Breast epithelium (tissue), 4 donors: ENCODE measurements at places on chromosomes 16 and 17. TPM values are rescaled to one million over a fixed set of nuclear protein-coding genes. Genes with fewer than 3 reads are reported as not detected.

The CLUH gene
- total RNA-seq, result 77.7 TPM

The MMP15 gene
- total RNA-seq, result 4.6 TPM

The SULT1A4 gene
- 15.4 TPM for total RNA-seq

The CCL5 gene
- total RNA-seq, result 3.5 TPM

The USP32 gene
- total RNA-seq, result 66.2 TPM

The PYCARD gene
- total RNA-seq, result 35.7 TPM

The PDE6G gene
- 1.9 TPM for total RNA-seq

The ALDH3A1 gene
- 5.6 TPM for total RNA-seq

The LGALS3BP gene
- total RNA-seq, result 192 TPM

The FTSJ3 gene
- 59.1 TPM for total RNA-seq

The PLEKHG4 gene
- total RNA-seq, result 26.2 TPM

- peak overlapping the region; percentile 25 for H3K27ac ChIP-seq
- H3K4me3 ChIP-seq, result no peak overlapping the region
Measured at GRCh38 chr16:61820398-61820797, 215.8 kb downstream of the CDH8 start.

- H3K4me1 ChIP-seq, result no peaks in the 10 kb centered on the region
- no peaks in the 10 kb centered on the region for H3K36me3 ChIP-seq
- H3K27ac ChIP-seq, result no peak overlapping the region
Measured at GRCh38 chr16:59604354-59604753, 870.2 kb upstream of the GOT2 start.

- no peak overlapping the region for H3K27ac ChIP-seq
- no peak for DNase-seq
- no peaks in the 10 kb centered on the region for H3K4me1 ChIP-seq
Measured at GRCh38 chr16:16143038-16143763, 80.1 kb downstream of the ABCC6 start.

DNA sequence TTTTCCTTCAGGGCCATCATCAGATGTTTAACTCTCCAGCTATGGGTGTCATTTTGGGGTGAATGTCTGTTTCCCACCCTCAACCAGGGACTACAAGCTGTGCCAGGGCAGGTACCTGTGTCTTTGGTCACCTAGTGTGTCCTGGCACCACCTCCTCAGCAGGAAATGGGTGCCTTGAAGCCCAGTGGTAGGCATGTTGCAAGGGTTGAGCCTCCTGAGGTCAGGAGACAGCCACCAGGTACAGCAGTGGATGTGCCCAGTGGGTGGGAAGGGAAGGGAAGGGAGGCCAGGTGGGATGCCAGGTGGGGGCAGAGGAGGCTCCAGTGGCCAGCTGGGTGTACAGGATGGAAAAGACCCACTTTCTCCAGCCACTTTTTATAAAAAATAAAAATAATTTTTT, 25.5 kb upstream of the ADORA2B start:
- DNase-seq, result no peak
- no peaks in the 10 kb centered on the region for H3K36me3 ChIP-seq
- H3K4me1 ChIP-seq, result no peaks in the 10 kb centered on the region
- no peak overlapping the region for H3K27ac ChIP-seq
- no peak overlapping the region for H3K4me3 ChIP-seq
- peaks cover 5% of the 10 kb centered on the region for H3K27me3 ChIP-seq

DNA sequence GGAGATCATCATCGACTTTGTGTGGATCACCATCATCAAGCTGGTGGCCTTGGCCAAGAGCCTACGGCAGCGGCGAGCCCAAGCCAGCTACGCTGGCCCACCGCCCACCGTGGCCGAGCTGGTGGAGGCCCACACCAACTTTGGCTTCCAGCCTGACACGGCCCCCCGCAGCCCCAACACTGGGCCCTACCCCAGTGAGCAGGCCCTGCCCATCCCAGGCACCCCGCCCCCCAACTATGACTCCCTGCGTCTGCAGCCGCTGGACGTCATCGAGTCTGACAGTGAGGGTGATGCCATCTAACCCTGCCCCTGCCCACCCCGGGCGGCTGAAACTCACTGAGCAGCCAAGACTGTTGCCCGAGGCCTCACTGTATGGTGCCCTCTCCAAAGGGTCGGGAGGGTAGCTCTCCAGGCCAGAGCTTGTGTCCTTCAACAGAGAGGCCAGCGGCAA, 72.5 kb downstream of the COG7 start:
- no peak overlapping the region for H3K4me3 ChIP-seq
- H3K36me3 ChIP-seq, result no peaks in the 10 kb centered on the region
- H3K4me1 ChIP-seq, result no peaks in the 10 kb centered on the region
- no peak for DNase-seq

- peaks cover 3% of the 10 kb centered on the region for H3K27me3 ChIP-seq
- no peak for DNase-seq
- no peak overlapping the region for H3K4me3 ChIP-seq
- no peaks in the 10 kb centered on the region for H3K36me3 ChIP-seq
Measured at GRCh38 chr17:6430769-6431168, 4.2 kb downstream of the AIPL1 start.

- no peaks in the 10 kb centered on the region for H3K36me3 ChIP-seq
- peak overlapping the region; percentile 72 for H3K27ac ChIP-seq
- peak overlapping the region; percentile 27 for H3K4me3 ChIP-seq
- no peak for DNase-seq
Measured at GRCh38 chr17:50469208-50469605, 527 bp upstream of the CHAD start.

DNA sequence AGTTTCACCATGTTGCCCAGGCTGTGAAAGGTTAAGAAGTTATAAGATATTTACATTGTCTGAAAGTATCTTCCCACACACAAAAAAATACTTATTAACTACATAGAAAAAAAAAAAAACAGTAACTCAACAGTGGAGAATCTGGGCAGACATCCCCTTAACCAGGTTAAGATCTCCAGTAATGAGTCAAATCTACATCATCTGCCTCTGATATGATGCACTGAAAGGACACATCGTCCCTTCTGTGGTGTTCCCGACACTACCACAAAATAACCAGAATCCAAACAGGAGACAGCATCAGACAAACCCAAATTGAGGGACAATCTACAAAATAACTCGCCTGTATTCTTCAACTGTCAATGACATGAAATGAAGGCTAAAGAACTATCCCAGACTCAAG, 40.0 kb downstream of the CMTM4 start:
- no peaks in the 10 kb centered on the region for H3K27me3 ChIP-seq
- DNase-seq, result no peak
- no peak overlapping the region for H3K4me3 ChIP-seq
- no peak overlapping the region for H3K27ac ChIP-seq
- no peaks in the 10 kb centered on the region for H3K36me3 ChIP-seq

GRCh38 chr16:72884573-72884972, 163.4 kb downstream of the ZFHX3 start:
- no peak for DNase-seq
- no peak overlapping the region for H3K4me3 ChIP-seq
- H3K36me3 ChIP-seq, result no peaks in the 10 kb centered on the region
- no peaks in the 10 kb centered on the region for H3K4me1 ChIP-seq

GRCh38 chr17:75727391-75727790, 6.1 kb downstream of the ITGB4 start:
- H3K4me3 ChIP-seq, result no peak overlapping the region
- H3K36me3 ChIP-seq, result no peaks in the 10 kb centered on the region

GRCh38 chr16:85347213-85347591, 234.9 kb upstream of the CIBAR2 start:
- H3K27ac ChIP-seq, result no peak overlapping the region
- H3K4me1 ChIP-seq, result peaks cover 17% of the 10 kb centered on the region
- H3K27me3 ChIP-seq, result no peaks in the 10 kb centered on the region
- H3K4me3 ChIP-seq, result no peak overlapping the region

- H3K4me1 ChIP-seq, result no peaks in the 10 kb centered on the region
- no peak for DNase-seq
- no peak overlapping the region for H3K27ac ChIP-seq
- H3K36me3 ChIP-seq, result no peaks in the 10 kb centered on the region
- no peaks in the 10 kb centered on the region for H3K27me3 ChIP-seq
Measured at GRCh38 chr16:10517868-10518267, 62.5 kb downstream of the EMP2 start.

DNA sequence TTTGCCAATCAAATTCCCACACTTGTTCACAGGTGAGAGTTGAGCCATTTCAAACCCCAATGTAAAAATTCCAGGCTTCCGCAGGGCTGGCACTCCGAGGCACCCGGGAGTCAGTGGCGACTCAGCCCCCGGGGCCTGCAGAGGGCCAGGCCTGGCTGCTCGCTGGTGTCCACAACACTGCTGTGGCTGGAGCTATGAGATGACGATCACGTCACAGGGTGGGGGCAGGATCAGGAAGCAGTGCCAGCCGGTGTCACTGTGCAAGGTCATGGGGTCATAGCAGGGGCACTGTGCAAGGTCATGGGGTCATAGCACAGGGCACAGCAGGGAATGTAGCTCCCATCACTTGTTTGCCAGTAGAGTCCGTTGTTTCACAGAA, 7.8 kb downstream of the VPS4A start:
- no peak for DNase-seq
- no peaks in the 10 kb centered on the region for H3K4me1 ChIP-seq
- H3K4me3 ChIP-seq, result no peak overlapping the region
- no peak overlapping the region for H3K27ac ChIP-seq
- H3K36me3 ChIP-seq, result peaks cover 28% of the 10 kb centered on the region

- no peak overlapping the region for H3K4me3 ChIP-seq
- no peak for DNase-seq
- no peaks in the 10 kb centered on the region for H3K4me1 ChIP-seq
- H3K27me3 ChIP-seq, result no peaks in the 10 kb centered on the region
Measured at GRCh38 chr17:9174779-9175574, 153.7 kb downstream of the NTN1 start.

GRCh38 chr16:75087375-75087979, 29.1 kb downstream of the LDHD start:
- peak overlapping the region; percentile 51 for H3K4me3 ChIP-seq
- no peaks in the 10 kb centered on the region for H3K27me3 ChIP-seq
- H3K4me1 ChIP-seq, result no peaks in the 10 kb centered on the region
- H3K36me3 ChIP-seq, result no peaks in the 10 kb centered on the region
- no peak for DNase-seq
- H3K27ac ChIP-seq, result peak overlapping the region; percentile 70

- H3K4me3 ChIP-seq, result no peak overlapping the region
- H3K27ac ChIP-seq, result no peak overlapping the region
- no peaks in the 10 kb centered on the region for H3K36me3 ChIP-seq
- no peak for DNase-seq
- no peaks in the 10 kb centered on the region for H3K4me1 ChIP-seq
- H3K27me3 ChIP-seq, result peaks cover 65% of the 10 kb centered on the region
Measured at GRCh38 chr17:6059406-6059805, 10.8 kb upstream of the WSCD1 start.

GRCh38 chr17:5861246-5861645, 208.9 kb upstream of the WSCD1 start:
- no peaks in the 10 kb centered on the region for H3K4me1 ChIP-seq
- H3K27me3 ChIP-seq, result no peaks in the 10 kb centered on the region
- H3K4me3 ChIP-seq, result no peak overlapping the region
- no peak overlapping the region for H3K27ac ChIP-seq
- DNase-seq, result no peak

DNA sequence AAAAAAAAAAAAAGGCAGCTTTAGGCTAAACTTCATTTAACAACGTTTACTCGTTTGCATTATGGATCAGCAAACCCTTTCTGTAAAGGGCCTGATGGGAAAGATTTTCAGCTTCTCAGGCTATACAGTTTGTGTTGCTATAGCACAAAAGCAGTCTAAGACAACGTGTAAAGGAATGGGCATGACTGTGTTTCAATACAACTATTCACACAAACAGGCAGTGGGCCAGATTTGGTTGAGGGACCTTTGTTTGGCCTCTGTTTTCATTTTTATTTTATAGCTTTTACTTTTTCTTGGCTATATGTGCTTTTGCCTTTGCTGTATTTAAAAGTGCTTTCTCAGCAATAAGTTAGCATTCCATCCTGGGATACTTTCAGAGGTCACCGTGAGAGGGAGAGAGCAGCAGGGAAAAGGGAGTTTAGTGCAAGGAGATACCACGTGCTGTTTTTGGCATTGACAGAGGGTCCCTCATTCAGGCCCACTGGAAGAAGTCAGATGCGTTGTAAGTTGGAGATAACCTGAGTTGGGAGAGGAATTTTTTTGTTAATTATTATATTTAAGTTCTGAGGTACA, 335.6 kb downstream of the UTP18 start:
- no peaks in the 10 kb centered on the region for H3K27me3 ChIP-seq
- H3K36me3 ChIP-seq, result no peaks in the 10 kb centered on the region
- no peak overlapping the region for H3K4me3 ChIP-seq
- no peaks in the 10 kb centered on the region for H3K4me1 ChIP-seq

GRCh38 chr17:6498901-6499540, 54.8 kb downstream of the PIMREG start:
- H3K27me3 ChIP-seq, result no peaks in the 10 kb centered on the region
- no peaks in the 10 kb centered on the region for H3K4me1 ChIP-seq
- DNase-seq, result no peak

DNA sequence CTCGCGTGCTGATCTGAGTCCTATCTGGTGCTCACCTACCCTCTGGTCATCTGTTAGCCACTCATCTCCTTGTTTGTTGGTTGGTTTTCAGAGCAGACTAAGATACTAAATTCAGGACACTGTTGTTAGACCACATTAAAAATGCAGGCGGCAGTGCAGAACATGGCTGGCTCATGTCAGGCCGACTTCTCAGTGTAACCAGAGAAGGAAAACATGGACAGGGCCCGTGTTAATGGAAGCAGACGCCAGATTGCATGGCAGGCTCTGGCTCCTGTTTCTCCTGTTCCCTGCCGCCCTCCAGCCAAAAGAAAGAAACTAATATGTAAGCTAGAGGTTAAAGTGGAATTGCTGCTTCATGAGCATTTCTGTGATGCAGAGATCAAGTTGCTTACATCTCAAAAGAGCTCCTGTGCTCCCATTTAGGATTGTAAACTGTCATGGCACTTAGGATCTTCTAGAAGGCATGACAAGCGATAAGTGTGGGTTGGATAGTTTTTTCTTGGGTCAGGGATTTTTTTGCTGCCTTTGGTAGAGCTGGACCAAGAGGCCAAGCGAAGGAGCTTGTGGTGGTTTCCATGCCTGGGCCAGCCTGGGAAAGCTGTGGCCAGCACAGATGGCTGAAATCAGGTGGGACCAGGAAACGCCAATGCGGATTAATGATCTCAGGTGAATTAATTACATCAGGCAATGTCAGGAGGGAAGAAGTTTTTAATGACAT, 56.1 kb downstream of the YPEL2 start:
- DNase-seq, result no peak
- H3K27ac ChIP-seq, result no peak overlapping the region
- no peaks in the 10 kb centered on the region for H3K27me3 ChIP-seq
- no peaks in the 10 kb centered on the region for H3K4me1 ChIP-seq
- no peak overlapping the region for H3K4me3 ChIP-seq

- no peak for DNase-seq
- H3K27me3 ChIP-seq, result no peaks in the 10 kb centered on the region
- H3K4me1 ChIP-seq, result no peaks in the 10 kb centered on the region
- no peak overlapping the region for H3K4me3 ChIP-seq
Measured at GRCh38 chr17:77772461-77772897, 186.0 kb upstream of the TNRC6C start.

DNA sequence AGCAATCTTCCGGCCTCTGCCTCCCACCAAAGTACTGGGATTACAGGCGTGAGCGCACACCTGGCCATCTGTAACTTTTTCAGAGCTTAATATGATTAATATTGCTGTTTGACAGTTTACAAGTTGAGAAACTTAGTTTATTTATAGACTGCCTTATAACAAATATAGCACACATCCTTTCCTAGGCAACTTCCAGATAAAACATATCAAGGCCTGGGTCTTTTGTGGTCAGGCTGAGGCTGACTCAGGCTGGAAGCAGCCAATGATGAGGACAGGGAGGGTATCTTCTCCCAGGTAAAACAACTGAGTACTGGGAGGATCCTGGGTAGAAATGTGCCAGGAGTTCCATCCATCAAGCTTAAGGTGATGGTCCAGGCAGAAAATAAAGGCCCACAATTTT, 16.2 kb downstream of the LUC7L start:
- no peaks in the 10 kb centered on the region for H3K27me3 ChIP-seq
- DNase-seq, result no peak
- H3K4me1 ChIP-seq, result no peaks in the 10 kb centered on the region
